Hippocampal formation (tissue), 2 donors: ENCODE measurements at places on chromosomes 12 and 14.
A peak's percentile ranks its signal among the peaks of the same experiment; 100 is the strongest.

DNA sequence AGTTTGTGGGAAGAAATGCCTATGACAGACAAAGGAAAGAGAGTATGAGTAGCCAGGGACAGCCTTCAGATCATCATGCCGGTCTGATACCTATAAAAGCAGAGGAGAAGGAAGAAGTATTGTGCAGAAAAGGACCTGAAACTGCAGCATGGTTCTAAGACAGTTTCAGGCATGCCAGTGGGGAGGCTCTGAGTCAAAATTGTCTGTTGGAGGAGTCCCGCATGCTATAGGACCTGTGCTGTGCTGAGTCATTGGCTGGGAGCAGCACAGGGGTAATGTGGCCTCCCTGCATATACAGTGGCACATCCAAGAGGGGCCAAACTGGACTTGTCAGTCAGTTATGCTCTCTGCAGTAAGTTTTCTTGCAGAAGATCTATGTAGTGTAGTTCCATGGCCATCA lies 40.7 kb downstream of the NEUROD4 start:
- DNase-seq, result no peak

DNA sequence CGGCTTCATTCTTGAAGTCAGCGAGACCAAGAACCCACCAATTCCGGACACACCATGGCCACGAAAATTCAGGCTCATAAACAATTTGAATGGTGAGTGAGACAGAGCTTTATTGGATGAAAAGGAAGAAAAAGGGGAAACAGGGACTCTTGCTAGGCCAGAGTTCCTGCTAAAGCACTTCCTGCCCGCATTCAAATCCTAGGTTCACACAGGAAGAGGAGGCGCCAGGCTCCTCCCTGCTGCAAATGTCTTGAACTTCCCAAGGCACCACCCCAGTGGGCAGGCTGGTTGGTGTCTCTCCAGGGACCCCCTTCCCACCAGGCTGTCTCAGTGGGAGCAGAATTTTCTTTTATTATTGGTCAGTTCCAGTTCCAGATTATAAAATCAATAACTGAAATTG lies 121.2 kb downstream of the FSCB start:
- DNase-seq, result no peak

DNA sequence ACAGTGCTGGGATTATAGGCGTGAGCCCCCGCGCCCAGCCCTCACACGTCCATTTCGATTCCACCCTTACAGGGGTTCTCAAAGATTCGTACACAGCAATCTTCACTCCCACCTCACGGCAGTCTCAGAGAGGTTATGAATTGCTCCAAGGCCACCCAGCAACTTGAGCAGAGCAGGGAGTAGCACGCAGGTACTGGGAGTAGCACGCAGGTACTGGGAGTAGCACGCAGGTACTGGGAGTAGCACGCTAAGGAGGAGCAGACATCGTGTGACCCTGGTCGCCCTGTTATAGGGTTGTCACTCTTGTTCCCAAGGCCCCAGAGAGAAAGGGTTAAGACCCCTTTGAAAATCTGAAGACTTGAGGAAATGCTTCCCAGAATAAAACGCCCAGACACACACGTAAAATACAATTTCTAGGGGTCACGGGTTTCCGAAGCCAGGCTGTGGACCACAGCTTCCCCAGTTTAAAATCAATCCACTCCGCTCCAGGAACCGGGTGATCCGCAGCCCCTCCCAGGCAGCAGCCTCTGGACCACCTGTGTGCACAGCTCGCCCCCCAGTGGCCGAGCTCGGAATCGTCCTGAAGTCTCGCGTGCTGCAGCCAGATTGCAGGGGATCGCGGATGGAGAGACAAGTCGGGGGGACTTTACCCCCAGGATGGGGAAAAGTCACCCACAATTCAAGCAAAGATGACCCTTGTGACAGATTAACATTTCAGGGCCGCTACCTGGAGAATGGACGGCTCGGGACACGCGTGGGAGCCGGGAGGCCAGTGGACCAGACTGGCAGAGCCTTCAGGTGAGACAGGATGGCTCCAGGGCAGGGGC lies 92.0 kb downstream of the SCARB1 start:
- DNase-seq, result peak; percentile 63

DNA sequence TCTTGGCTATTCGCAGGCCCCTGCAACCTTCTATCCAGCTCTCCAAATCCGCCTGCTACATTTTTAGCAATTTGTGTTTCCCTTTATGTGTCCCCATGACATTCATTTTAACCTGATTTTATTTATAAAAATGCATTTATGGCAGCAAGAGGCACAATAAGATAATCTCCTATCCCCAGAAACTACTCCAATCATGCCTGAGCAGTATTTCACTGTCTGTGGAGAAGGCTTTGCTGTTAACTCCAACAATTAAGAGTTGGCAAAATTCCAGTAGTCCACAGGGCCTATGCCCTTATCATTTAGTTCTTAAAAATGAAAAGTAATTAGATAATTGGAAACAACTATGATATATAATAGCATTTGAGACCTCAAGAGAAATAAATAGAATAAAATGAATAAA lies 462.4 kb downstream of the TRHDE start:
- no peak for DNase-seq

DNA sequence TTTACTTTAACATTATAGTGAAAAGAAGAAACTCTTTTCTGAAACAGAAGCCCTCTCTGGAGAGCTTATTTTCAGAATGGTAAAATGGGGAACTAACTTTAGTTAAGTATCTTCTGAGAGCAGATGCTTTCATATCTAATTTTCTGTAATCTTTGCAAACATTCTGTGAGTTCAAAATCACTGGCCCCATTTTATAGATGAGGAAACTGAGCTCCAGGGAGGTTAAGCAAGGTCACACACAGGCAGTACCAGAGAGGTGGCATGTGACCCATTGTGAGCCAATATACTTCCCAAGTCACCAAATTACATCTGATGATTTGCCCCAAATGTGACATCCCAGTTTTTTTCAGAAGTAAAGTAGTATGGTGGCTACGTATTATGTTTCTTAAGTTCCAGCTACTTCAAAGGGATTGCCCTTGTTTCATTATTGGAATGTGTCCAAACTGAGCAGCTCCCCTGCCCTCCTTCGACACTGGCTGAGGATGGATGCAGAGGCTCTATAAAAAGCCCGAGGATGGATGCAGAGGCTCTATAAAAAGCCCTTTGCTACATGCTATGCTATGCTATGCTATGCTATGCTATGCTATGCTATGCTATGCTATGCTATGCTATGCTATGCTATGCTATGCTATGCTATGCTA lies 36.2 kb upstream of the NUDT4 start:
- DNase-seq, result no peak

- no peak for DNase-seq
These were observed 78.0 kb downstream of the TTC6 start for GRCh38 chr14:37673439-37673838.

GRCh38 chr12:107360482-107360881 lies 267.1 kb upstream of the CRY1 start:
- DNase-seq, result no peak

- DNase-seq, result no peak
These were observed 8.3 kb downstream of the ANKRD33 start for GRCh38 chr12:51896236-51896635.

- DNase-seq, result no peak
These were observed 153.9 kb upstream of the EGLN3 start for GRCh38 chr14:34104489-34105397.

GRCh38 chr12:51847643-51848325 lies 734 bp downstream of the FIGNL2 start:
- DNase-seq, result no peak

GRCh38 chr12:89909753-89910152 lies 201.1 kb upstream of the ATP2B1 start:
- DNase-seq, result no peak

GRCh38 chr14:67618617-67619063 lies 1.1 kb upstream of the ARG2 start:
- DNase-seq, result no peak

DNA sequence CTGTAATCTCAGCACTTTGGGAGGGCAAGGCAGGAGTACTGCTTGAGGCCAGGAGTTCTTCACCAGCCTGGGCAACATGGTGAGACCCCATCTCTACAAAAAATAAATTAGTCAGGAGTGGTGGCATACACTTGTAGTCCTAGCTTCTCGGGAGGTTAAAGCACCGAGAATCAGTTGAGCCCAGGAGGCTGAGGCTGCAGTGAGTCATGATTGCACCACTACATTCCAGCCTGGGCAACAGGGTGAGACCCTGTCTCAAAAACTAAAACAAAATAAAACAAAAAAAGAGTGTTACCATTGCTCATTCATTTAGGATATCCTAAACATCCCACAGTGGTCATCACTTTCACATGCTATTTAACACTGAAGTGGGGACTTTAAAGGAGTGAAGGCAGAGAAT lies 7.8 kb downstream of the NEK9 start:
- no peak for DNase-seq

DNA sequence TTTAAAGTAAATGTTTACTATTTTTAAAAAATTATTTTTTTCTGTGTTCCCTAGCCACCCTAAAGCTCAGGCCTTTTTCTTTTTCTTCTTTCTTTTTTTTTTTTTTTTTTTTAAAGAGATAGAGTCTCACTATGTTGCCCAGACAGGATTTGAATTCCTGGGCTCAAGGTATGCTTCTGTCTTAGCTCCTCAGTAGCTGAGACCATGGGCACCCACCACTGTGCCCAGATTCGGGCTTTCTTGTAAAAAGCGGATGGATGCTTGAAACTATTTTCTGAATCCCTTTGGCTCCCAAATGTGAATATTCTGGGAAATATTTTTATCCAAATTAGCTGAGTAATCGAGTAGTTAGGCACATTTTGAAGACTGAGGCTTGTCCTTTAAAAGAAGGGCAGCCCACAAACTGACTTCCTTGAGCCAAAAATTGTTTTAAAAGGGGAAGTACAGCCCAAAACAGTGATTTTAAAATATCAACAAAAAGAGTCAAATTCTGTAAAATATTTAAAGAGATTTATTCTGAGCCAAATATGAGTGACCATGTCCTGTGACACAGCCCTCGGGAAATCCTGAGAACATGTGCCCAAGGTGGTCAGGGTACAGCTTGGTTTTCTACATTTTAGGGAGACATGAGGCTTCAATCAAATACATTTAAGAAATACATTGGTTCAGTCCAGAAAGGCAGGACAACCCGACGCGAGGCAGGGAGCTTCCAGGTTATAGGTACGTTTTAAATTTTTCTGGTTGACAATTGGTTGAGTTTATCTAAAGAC lies 28.8 kb upstream of the HIGD1C start:
- DNase-seq, result no peak

DNA sequence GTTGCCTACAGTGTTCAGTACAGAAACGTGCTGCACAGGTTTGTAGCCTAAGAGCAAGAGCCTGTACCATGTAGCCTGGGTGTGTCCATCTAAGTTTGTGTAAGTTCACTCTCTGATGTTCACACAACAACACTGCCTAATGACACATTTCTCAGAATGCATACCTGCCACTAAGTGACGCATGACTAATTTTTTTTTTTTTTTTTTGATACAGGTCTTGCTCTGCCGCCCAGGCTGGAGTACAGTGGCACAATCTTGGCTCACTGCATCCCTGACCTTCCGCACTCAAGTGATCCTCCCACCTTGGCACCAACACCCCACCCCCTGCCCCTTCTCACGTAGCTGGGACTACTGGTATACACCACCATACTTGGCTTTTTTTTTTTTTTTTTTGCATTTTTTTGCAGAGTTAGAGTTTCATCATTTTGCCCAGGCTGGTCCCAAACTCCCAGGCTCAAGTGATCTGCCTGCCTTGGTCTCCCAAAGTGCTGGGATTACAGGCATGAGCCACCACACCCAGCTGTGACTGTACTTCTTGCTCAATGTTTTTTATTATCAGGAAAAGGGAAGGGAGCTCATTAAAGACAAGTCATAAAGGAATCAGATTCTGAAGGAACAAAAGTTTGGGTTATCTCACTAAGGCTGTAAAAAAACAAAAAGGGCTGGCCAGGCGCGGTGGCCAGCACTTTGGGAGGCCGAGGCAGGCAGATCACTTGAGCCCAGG lies 10.0 kb upstream of the CDC42BPB start:
- DNase-seq, result no peak

GRCh38 chr12:17793854-17794253 lies 296.1 kb downstream of the RERGL start:
- DNase-seq, result no peak

DNA sequence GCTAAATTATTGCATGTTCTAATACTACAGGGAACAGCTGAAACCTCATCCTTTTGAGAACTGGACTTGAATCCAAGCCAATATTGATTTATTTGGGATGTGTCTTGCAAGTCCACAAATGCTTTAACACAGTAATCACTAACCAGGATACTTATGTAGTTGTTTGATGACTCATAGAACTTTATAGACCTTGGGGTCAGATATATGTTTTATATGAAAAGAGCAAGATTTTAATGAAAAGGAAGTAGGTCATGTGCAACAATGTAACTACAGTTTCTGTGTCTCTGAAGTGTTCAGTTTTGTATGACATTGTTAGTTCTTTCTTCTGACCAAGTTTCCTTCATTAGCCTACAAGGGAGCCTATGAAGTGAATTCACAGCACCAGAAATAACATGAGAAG lies 352.0 kb downstream of the ZFP36L1 start:
- no peak for DNase-seq

DNA sequence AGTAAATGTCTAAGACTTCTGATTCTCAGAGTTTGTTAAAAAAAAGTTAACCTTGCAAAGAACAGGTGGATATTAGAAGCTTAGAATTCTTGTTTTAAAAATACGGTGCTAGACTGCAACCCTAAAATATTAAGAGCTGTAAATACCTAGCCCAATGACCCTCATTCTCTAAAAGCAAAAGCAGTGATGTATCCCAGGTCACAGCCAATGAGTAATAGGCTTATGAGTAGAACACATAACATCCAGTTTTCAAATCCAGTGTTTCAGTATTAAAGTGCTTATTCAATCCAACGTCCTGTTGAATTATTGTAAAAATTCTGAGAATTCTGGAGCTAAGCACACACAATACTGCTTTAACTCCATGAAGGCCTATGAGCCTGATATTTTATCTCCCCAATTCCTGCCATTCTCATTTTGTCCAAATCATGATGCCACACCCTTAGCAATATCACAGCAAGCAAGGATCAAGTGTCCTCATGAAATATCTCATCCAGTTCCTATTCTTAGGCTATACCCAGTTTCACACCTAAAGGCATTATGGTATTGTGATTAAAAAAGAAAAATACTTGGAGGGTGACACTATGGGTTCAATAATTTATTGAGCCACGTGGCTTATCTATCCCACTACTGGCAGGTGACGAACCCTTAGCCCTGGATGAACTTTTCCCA lies 15.3 kb upstream of the ARID4A start:
- no peak for DNase-seq

GRCh38 chr14:95460647-95461478 lies 55.6 kb downstream of the SYNE3 start:
- DNase-seq, result peak; percentile 67

DNA sequence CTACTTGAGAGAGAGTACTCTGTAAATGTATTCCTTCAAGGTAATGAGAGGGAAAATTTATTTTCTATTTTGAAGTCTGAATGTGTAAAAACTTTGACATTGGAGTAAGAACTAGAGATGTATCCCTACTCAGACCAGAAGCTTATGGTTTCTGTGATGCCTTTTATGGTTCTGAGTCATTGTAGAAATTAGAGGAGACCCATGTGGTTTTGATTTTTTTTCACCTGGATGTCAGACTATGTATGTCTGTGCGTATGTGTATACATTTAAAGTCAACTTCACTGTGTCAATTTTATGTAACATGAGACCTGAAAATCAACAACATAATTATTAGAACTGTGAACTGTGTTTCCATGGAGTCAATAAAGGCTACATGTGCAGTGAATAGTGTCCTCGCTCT lies 302.0 kb downstream of the TRHDE start:
- no peak for DNase-seq

GRCh38 chr14:69803753-69804152 lies 6.7 kb upstream of the SLC10A1 start:
- DNase-seq, result no peak

- no peak for DNase-seq
These were observed 343.9 kb upstream of the FLRT2 start for GRCh38 chr14:85186082-85186481.

- no peak for DNase-seq
These were observed 16.1 kb downstream of the AICDA start for GRCh38 chr12:8596561-8596960.
